Keratinocyte (primary cell): ENCODE measurements at places on chromosomes 3 and 15. TPM values are rescaled to one million over a fixed set of nuclear protein-coding genes. Genes with fewer than 3 reads are reported as not detected.

Gene CLDN18
- not detected in 3 replicates for polyA plus RNA-seq

Gene MED12L
- polyA plus RNA-seq = 0.04 to 0.36 TPM (median 0.04 TPM) in 3 replicates

Gene TBL1XR1
- 97.0 to 169 TPM (median 130 TPM) in 3 replicates for polyA plus RNA-seq

GRCh38 chr15:90680371-90680935 lies 36.7 kb upstream of the BLM start:
- peaks cover 14% of the 10 kb centered on the region for H3K4me1 ChIP-seq
- no peaks in the 10 kb centered on the region for H3K27me3 ChIP-seq
- DNase-seq = peak; percentile 46
- no peaks in the 10 kb centered on the region for H3K36me3 ChIP-seq

- H3K27me3 ChIP-seq = no peaks in the 10 kb centered on the region
- no peak overlapping the region for H3K4me3 ChIP-seq
- H3K4me1 ChIP-seq = no peaks in the 10 kb centered on the region
- no peak for DNase-seq
These were observed 71.4 kb upstream of the P3H2 start for GRCh38 chr3:190192087-190192486.

Gene ADCY5
- 0.04 TPM in 1 of 3 replicates, not detected in the others for polyA plus RNA-seq

GRCh38 chr3:172622916-172623700 lies 87.8 kb downstream of the NCEH1 start:
- no peaks in the 10 kb centered on the region for H3K36me3 ChIP-seq
- DNase-seq = no peak
- H3K27ac ChIP-seq = peak overlapping the region; percentile 46
- H3K4me3 ChIP-seq = no peak overlapping the region
- peaks cover 19% of the 10 kb centered on the region for H3K4me1 ChIP-seq

- peaks cover 22% of the 10 kb centered on the region for H3K4me1 ChIP-seq
- no peaks in the 10 kb centered on the region for H3K36me3 ChIP-seq
- no peak overlapping the region for H3K4me3 ChIP-seq
- H3K27me3 ChIP-seq = no peaks in the 10 kb centered on the region
- H3K27ac ChIP-seq = no peak overlapping the region
- no peak for DNase-seq
These were observed 29.3 kb downstream of the ZNF710 start for GRCh38 chr15:90030376-90030775.

- no peaks in the 10 kb centered on the region for H3K36me3 ChIP-seq
- H3K4me3 ChIP-seq = no peak overlapping the region
- peaks cover 10% of the 10 kb centered on the region for H3K27me3 ChIP-seq
These were observed 80.8 kb upstream of the SCN5A start for GRCh38 chr3:38730281-38730680.

Gene CLCN2
- 3.1 to 3.3 TPM (median 3.2 TPM) in 3 replicates for polyA plus RNA-seq

- no peaks in the 10 kb centered on the region for H3K36me3 ChIP-seq
- peaks cover 15% of the 10 kb centered on the region for H3K4me1 ChIP-seq
- H3K27me3 ChIP-seq = no peaks in the 10 kb centered on the region
- DNase-seq = no peak
These were observed 42.6 kb downstream of the WHAMM start for GRCh38 chr15:82851981-82852511.

- no peak overlapping the region for H3K4me3 ChIP-seq
- H3K27ac ChIP-seq = no peak overlapping the region
- no peak for DNase-seq
- no peaks in the 10 kb centered on the region for H3K36me3 ChIP-seq
- H3K4me1 ChIP-seq = no peaks in the 10 kb centered on the region
- H3K27me3 ChIP-seq = no peaks in the 10 kb centered on the region
These were observed 168.1 kb upstream of the STAC start for GRCh38 chr3:36212251-36212650.

DNA sequence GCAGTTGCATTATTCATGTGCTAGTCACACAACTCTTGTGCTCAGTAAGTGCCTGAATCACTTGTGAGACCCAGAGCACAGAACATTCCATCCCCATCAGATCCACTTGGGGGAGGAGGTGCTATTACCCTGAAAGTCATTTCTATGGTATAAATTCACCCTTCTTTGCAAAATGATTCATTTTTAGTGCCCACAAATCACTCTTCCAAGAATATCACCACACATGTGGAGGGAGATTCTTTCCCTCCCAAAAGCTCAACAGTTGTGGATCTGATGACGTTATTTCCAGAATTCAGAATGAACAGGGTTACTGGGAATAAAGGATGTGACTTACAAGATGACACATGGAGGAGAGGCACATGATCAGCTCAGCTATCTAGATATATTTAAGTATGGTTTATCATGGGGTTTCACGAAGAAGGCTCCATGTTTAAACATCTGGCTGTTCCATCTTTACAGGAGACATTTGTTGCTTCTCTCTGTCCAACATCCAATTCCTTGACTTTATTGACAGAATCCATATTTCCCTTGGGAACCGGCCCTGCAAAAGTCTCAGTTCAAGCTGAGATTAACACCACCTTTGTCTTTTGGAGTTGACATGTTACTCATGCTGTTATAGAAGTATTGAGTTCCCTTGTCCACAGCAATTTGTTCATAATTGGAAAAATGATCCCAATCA lies 214.2 kb upstream of the PROK2 start:
- peak; percentile 55 for DNase-seq
- no peak overlapping the region for H3K27ac ChIP-seq
- H3K27me3 ChIP-seq = no peaks in the 10 kb centered on the region

- H3K27ac ChIP-seq = no peak overlapping the region
- no peaks in the 10 kb centered on the region for H3K36me3 ChIP-seq
- DNase-seq = no peak
- H3K4me3 ChIP-seq = no peak overlapping the region
These were observed 108.4 kb upstream of the SPATA16 start for GRCh38 chr3:173249457-173249856.

Gene THBS1
- 585 to 1,976 TPM (median 789 TPM) in 3 replicates for polyA plus RNA-seq

DNA sequence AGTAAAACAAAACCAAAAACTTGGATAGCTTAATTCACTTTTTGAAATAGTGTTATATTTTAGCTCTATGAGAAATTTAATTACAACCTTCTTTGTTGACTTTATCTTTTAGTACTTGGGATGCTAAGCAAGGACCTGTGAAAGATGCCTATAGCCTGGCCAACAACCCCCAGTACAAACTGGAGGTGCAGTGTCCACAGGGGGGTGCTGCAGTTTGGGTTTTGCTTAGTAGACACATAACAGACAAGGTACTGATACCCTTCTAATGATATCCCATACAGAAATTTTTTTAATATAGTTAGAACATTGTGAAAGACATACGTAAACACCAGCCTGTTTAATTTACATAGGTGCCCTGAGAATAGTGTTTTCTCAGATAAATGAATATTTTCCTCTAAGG lies 35.3 kb downstream of the CAPN7 start:
- H3K27ac ChIP-seq = no peak overlapping the region
- H3K27me3 ChIP-seq = no peaks in the 10 kb centered on the region
- no peak for DNase-seq
- H3K36me3 ChIP-seq = peaks cover 13% of the 10 kb centered on the region
- H3K4me1 ChIP-seq = no peaks in the 10 kb centered on the region
- no peak overlapping the region for H3K4me3 ChIP-seq

Gene SMCO1
- not detected in 3 replicates for polyA plus RNA-seq

Gene SCN11A
- 0.01 to 0.04 TPM in 2 of 3 replicates, not detected in the other for polyA plus RNA-seq

DNA sequence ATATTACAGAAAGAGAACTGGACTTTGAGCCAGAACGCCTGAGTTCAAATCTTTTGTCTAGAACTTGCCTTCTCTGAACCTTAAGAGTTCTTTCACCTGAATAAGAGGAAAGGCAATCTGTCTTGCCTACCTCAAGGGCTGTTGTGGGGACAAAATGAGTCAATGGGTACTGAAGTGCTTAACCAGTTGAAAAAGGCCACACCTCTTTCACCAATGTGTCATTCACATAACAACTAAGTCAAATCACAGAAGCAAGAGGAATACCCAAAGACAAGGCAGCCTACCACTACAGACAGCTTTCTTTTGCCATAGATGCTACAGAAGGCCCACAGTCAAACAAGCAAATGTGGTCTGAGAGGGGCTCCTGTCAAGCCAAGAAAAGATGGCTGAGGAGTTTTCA lies 39.7 kb downstream of the NBEAL2 start:
- H3K27ac ChIP-seq = no peak overlapping the region
- no peak overlapping the region for H3K4me3 ChIP-seq
- no peak for DNase-seq
- H3K27me3 ChIP-seq = no peaks in the 10 kb centered on the region

Gene KBTBD13
- not detected in 3 replicates for polyA plus RNA-seq

DNA sequence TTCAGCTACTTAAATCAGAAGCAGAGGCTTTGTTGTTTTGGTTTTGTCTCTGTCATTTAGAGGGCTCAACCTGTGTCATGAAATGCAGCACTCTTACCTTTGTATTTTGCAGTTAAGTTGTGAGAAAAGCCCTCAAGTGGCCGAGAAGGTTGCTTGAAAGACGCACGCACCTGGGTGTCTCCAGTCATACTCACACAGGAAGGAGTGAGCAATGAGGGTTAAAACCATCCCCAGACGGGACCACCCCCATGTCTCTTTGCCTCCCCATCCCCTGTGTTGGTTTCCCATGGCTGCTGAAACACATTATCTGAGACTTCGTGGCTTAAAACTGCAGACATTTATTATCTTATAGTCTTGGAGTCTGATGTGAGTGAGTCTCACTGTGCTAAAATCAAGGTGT lies 376.1 kb upstream of the CFAP20DC start:
- H3K4me1 ChIP-seq = peaks cover 39% of the 10 kb centered on the region
- peaks cover 3% of the 10 kb centered on the region for H3K27me3 ChIP-seq
- DNase-seq = no peak
- no peaks in the 10 kb centered on the region for H3K36me3 ChIP-seq
- no peak overlapping the region for H3K27ac ChIP-seq

GRCh38 chr3:151351648-151352047 lies 22.3 kb upstream of the P2RY13 start:
- no peaks in the 10 kb centered on the region for H3K36me3 ChIP-seq
- no peak overlapping the region for H3K27ac ChIP-seq
- no peaks in the 10 kb centered on the region for H3K4me1 ChIP-seq
- no peak overlapping the region for H3K4me3 ChIP-seq
- DNase-seq = no peak

GRCh38 chr3:63128380-63128779 lies 149.7 kb upstream of the SYNPR start:
- no peaks in the 10 kb centered on the region for H3K27me3 ChIP-seq
- H3K4me1 ChIP-seq = no peaks in the 10 kb centered on the region
- H3K4me3 ChIP-seq = no peak overlapping the region

Gene MUSTN1
- 0.24 TPM in 1 of 3 replicates, not detected in the others for polyA plus RNA-seq

DNA sequence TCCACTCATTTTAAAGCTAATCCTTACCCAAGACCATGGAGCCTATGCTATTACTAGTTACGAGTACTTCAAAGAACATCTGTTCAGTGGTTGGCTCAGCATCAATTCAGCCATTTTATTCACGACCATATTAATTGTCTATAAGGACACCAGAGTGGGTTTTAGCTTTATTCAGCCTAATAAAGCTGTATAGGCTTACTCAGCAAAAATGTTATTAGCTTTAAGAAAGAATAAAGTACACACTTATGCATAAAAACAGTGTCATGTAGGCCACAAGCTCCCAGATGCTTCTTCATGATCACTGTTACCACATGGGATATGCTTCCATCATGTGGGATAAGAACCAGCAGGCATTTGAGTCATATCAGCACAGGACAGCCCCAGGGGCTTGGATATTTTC lies 87.4 kb upstream of the GPR149 start:
- H3K36me3 ChIP-seq = no peaks in the 10 kb centered on the region
- H3K4me1 ChIP-seq = no peaks in the 10 kb centered on the region
- DNase-seq = no peak
- H3K27ac ChIP-seq = no peak overlapping the region
- no peak overlapping the region for H3K4me3 ChIP-seq

DNA sequence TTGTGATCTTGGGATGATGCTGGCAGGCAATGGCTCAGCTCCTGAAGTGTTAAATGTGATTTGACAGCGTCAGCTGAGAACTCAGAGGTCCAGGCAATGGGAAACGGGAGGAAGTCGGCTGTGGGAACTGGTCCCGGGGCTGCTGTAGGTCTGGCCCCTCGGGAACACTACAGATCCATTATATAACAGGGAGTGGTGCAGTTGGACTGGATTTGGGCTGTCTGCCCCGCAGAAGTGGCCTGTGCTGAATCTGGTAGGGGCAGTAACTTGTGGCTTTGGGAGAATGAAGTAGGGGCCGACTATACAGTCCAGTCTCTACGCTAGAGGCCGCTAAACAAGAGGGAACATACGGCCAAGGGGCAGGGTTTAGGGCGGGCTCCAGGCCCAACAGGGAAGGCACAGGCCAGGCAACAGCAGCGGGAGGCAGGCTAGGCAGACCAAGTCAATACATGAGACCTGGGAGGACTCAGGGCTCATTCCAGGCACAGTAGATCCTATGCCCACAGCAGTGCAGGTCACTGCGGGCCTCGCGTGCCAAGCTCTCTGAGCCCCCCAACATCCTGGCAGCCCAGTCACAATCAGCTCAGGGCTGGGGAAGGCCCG lies 20.3 kb upstream of the IL16 start:
- no peak for DNase-seq
- no peak overlapping the region for H3K4me3 ChIP-seq
- no peaks in the 10 kb centered on the region for H3K4me1 ChIP-seq
- H3K27me3 ChIP-seq = no peaks in the 10 kb centered on the region

DNA sequence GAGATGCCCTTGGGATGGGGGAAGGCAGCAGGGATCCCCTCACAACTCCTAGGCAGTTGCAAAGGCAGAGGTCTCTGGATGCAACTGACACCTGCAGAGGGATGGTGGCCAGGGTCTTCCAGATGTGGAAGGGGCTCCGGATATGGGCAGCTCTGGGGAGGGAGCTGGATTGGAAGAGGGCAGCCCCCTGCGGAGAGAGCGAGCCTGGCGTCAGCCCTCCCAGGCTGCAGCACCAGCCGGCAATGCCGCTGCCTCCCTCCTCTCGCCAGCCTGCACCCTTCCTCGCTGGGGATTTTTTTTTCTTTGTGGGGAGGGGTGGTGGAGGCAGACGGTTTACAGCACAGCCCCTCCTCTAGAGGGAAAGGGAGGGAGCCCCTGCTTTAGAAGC lies 1.6 kb downstream of the INSYN1 start:
- DNase-seq = no peak
- no peaks in the 10 kb centered on the region for H3K36me3 ChIP-seq
- no peaks in the 10 kb centered on the region for H3K4me1 ChIP-seq
- peaks cover 67% of the 10 kb centered on the region for H3K27me3 ChIP-seq

- no peak overlapping the region for H3K4me3 ChIP-seq
- peaks cover 38% of the 10 kb centered on the region for H3K4me1 ChIP-seq
- H3K27me3 ChIP-seq = no peaks in the 10 kb centered on the region
These were observed 32.8 kb downstream of the AKAP13 start for GRCh38 chr15:85412956-85413854.

DNA sequence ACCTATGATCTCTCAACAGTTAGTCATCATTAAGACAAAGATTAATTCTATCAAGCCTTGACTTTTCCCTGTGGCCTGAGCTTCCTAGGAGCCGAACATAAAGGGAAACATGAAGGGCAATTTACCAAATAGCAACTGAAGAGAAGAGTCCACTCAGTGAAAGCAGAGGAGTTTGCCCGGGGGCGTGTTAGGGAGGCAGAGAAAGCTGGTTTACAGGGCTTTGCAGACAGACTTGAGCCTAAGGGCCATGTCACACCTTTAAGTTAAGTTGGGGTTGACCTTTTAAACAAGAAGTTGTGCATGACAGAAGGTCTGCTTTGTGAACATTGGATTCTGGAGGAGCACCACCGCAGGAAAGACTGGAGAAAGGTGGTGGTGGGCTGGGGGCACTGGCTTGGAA lies 701.8 kb upstream of the CFAP20DC start:
- H3K4me3 ChIP-seq = no peak overlapping the region
- no peak for DNase-seq
- no peaks in the 10 kb centered on the region for H3K36me3 ChIP-seq
- no peaks in the 10 kb centered on the region for H3K27me3 ChIP-seq
- H3K27ac ChIP-seq = no peak overlapping the region

Gene SEMA6D
- 0.41 to 0.82 TPM (median 0.67 TPM) in 3 replicates for polyA plus RNA-seq

GRCh38 chr15:77944002-77944867 lies 133.3 kb downstream of the TBC1D2B start:
- no peak overlapping the region for H3K27ac ChIP-seq
- DNase-seq = no peak
- H3K4me1 ChIP-seq = no peaks in the 10 kb centered on the region
- no peaks in the 10 kb centered on the region for H3K27me3 ChIP-seq

Gene SYNPR
- not detected in 3 replicates for polyA plus RNA-seq

Gene CHRFAM7A
- 0.03 to 0.22 TPM (median 0.20 TPM) in 3 replicates for polyA plus RNA-seq

Gene CD80
- polyA plus RNA-seq = 0.10 TPM in 1 of 3 replicates, not detected in the others

Gene PLIN1
- 0.24 to 0.30 TPM in 2 of 3 replicates, not detected in the other for polyA plus RNA-seq
